Stimulated activated CD4-positive, alpha-beta T cell treated with anti-CD3 and anti-CD28 coated beads, Interleukin-1b, Interleukin-23, amount 100 ng/mL, for 1 hour (primary cell): ENCODE measurements at places on chromosomes 3 and 15.

DNA sequence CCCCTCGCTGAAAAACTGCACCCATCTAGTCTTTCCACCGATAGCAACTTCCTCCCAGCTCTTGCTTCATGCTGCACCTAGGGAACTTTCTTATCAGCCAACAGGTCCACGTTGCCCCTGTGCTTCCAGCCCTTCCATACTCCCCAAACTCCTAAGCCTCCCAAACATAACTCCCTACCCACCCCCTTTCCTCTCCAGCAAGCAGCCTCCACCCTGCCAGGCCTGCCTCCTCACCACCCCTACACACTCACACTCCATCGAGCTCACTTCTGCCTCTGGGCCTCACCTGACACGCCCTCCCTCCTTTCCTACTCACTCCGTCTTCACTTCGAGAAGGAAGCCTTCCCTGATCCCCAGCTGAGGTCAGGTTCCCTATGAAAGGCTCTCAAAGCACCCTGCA, 8.1 kb downstream of the INSYN1 start:
- DNase-seq: no peak

DNA sequence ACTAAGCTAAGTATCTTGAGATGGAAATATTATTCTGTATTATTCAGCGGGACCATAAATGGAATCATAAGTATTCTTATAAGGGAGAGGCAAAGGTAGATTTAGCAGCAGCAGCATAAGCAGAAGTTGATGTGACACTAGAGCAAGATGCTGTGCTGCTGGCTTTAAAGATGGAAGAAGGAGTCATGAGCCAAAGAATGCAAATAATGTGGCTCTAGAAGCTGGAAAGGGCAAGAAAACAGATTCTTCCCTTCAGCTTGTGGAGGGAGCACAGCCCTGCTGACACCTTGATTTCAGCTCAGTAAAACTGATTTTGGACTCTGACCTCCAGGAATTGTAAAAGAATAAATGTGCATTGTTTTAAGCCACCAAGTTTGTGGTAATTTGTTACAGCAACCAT, 144.2 kb upstream of the ANKRD28 start:
- DNase-seq: no peak

GRCh38 chr3:107681396-107681795, 158.6 kb downstream of the BBX start:
- DNase-seq: no peak

- no peak for DNase-seq
Measured at GRCh38 chr15:90650956-90651689, 66.0 kb upstream of the BLM start.

DNA sequence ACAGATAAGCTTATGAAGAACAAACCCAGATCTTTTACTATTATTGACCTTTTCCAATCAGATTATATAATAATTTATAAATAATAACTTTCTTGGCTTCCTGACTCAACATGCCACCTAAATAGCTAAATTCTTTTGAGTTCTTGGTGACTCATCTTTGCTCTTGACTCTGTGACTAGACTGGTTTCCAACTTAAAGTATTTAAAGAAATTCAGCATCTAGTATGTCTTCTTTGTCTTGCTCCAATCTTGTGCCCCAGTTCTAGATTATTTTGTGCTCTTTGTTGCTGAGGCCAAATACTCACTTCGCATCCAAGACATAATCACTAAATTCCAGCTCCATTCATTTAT, 483.2 kb upstream of the TBL1XR1 start:
- DNase-seq: no peak

DNA sequence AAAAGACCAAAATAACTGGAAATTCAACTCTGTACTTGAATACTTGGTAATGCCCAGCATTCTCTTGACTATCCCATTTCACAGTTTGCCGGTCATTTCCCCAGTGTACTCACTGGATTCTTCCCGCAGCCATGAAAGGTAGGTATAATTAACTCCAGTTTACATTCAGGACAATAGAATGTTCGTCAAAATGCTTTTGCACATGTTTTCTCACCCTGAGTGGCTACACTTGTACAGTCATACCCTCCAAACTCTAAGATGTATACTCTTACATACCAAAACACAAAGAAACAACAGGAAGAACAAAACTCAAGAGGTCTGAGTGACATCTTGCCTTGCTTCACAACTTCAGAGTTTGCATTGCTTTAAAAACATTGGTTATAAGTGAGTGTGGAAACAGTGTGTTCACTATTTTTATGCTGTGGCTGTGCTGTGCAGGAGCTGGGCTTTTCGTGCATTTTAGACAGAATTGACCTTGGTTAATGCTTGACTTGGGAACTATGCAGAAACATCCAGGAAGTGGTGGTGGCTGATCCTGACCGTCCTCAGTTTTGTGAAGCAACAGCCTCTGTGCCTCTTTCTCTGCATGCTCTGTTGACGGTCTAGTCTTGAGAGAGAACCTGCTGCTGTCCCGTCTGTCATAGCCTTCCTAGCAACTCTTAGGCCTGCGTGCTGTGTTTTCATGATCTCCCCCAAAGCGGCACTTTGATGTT, 90.5 kb downstream of the IGF1R start:
- DNase-seq: no peak

GRCh38 chr3:124318656-124319055, 326.7 kb upstream of the ROPN1 start:
- DNase-seq: no peak

DNA sequence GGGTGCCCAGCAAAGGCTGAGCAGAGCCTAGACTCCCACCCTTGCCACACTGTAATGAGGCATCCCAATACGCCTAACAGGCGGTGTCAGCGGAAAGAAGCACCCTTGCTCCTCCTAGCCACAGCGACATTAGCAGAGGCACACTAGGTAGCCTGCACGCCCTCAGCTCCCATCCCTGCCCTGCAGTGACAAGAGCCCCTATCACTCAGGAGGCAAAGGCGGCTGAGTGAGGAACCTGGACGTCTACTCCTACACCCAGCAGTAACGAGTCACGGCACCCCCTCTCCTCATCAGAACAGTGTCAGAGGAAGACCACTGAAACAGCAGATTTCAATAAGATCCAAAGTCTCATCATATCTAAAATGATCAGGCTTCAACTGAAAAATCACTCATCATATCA, 12.0 kb upstream of the MAP6D1 start:
- DNase-seq: no peak

DNA sequence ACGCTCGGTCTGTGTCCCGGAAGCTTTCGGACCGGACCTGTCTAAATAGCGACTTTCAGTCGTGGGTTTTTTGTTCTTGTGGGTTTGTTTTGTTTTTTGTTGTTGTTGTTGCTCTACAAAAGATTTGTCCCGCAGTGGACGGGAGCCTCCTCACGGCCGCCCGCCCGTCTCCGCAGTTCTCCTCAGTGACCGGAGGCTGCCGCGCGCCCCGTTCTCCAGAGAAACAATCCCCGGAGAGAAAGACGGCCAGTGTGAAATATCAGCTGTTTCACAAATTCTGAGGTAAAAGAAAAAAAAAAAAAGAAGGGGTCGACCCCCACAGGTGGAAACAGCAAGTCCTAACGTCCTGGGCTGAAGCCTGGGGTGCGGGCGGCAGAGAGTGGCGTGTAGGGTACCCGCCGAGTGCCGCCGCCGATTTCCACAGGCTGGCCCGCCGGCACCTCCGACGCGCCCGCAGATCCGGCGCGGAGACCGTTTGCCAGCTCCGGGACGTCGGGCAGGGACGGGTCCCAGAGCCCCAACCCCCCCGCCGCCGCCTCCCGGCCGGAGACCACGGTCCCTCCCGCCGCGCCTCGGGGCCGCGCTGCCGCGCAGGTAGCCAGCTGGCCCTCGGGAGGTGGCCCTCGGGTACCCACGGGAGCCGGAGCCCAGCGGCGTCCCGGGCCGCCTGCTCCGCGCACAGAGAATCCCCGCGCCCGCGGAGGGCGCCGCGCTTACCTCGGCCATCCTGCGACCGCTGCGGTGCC, 478 bp downstream of the BNC1 start:
- no peak for DNase-seq

DNA sequence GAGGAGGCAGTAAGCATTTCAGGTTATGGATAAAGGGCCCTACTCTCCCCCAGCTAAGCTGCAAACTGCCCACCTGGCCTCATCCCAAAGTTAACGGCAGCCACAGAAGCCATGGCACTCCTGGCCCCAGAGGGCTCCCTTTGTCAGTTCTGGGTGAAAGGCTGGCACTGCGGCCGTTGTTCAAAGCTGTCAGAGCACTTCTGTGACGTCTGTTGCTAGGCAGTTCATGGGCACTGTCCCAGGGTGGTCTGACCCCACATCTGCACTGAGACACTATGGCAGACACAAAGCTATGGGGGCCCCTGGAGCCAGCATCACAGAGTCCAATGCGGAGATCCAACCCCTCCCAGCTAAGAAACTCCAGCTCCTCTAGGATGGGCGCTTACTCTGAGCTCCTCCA, 30.0 kb downstream of the TLE3 start:
- DNase-seq: no peak

DNA sequence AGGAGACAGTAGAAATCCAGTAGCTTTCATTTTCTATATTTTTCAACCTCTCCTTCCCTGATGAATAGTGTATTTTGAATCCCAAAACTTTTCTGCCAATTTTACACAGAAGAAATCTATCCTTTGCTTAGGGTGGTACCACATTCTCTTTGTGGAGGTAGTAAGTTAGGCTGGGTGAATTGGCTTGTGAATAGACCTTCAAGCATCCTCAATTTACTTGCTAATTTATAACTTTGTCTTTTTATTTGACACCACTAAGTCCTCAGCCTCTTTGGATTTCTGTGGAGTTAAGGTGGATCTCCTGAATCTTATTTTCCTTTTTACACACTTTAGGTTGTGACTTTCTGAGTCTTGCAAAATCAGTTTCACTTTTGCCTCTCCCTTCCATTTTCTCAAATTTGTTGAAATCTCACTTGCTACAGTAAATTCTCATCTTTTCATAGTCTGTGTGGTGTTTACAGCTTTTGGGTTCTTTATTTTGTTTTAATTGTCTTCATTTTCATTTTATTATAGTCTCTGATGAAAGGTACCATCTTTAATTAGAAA, 5.7 kb upstream of the PLSCR1 start:
- no peak for DNase-seq

DNA sequence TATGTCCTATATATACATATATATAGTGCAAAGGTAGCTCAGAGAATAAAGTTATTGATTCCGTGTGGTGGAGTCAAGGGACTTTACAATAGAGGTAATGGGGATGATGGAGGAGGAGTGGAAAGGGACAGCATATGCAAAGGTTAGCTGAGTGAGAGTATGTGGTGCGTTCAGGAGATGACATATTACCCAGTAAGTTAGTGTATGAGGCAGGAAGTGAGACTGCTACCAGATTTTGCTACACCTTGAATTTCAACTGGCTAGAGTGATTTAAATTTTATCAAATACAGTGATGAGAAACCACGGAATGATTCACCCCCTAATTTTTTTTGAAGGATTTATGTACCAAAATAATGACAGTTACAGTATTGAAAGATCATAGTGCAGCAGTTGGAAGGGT, 2.8 kb downstream of the ACTL6A start:
- no peak for DNase-seq

- no peak for DNase-seq
Measured at GRCh38 chr15:79674124-79674465, 222.7 kb downstream of the MTHFS start.

- no peak for DNase-seq
Measured at GRCh38 chr3:59737241-59737640, 687.4 kb upstream of the CFAP20DC start.

GRCh38 chr3:45887759-45888511, 1.6 kb downstream of the CCR9 start:
- DNase-seq: no peak

DNA sequence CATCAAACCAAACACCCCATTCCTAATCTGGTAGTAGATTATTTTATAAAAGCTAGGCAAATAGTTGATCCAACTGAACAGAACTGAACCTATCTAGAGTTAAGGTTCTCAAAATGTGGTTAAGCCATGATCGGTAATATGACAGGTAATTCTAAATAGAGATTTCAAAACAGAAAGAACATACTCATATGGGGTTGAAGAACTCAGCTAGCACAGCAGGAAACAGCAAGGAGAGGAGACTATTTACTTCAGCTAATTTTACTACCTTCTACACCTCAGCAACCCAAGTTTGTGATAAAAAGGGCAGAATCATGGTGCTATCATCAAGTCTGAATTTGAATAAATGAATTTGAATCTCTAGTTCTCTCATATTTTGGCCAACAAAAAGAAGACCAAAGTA, 11.8 kb downstream of the CD47 start:
- no peak for DNase-seq

GRCh38 chr3:86737517-86737916, 253.4 kb downstream of the VGLL3 start:
- no peak for DNase-seq
